ENCODE measurements at places on chromosomes 6 and 20.
A peak's percentile ranks its signal among the peaks of the same experiment; 100 is the strongest.

GRCh38 chr6:79808921-79809320 lies 138.4 kb downstream of the ELOVL4 start:
- no peak for DNase-seq

GRCh38 chr6:28336284-28337120 lies 554 bp upstream of the ZSCAN31 start:
- DNase-seq, result peak; percentile 47

GRCh38 chr20:5109276-5109675 lies 10.5 kb downstream of the PCNA start:
- no peak for DNase-seq

DNA sequence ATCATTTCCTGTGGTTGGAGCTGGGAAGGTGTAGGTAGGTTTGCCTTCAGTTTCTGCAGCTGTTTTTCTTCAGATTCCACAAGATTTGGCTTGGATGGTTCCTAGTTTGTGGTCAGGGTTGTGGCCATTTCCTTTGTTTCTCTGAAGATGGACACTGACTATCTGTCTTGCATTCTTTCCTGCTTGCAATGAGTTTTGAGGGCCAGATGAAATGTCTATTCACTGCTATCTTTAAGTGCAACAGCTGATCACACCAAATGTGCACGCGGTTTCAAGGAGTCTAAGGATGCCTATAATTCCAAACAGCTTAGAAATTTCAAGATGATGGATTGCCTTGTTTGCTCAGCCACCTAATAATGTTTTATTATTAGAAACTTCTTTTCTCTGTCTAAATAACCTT lies 28.4 kb downstream of the IL20RA start:
- no peak for DNase-seq

- DNase-seq, result no peak
Measured at GRCh38 chr6:31908791-31909190, 6.9 kb upstream of the ZBTB12 start.

- no peak for DNase-seq
Measured at GRCh38 chr6:136726837-136727557, 65.3 kb downstream of the MAP3K5 start.

- no peak for DNase-seq
Measured at GRCh38 chr20:45409521-45410272, 1.6 kb downstream of the DBNDD2 start.

DNA sequence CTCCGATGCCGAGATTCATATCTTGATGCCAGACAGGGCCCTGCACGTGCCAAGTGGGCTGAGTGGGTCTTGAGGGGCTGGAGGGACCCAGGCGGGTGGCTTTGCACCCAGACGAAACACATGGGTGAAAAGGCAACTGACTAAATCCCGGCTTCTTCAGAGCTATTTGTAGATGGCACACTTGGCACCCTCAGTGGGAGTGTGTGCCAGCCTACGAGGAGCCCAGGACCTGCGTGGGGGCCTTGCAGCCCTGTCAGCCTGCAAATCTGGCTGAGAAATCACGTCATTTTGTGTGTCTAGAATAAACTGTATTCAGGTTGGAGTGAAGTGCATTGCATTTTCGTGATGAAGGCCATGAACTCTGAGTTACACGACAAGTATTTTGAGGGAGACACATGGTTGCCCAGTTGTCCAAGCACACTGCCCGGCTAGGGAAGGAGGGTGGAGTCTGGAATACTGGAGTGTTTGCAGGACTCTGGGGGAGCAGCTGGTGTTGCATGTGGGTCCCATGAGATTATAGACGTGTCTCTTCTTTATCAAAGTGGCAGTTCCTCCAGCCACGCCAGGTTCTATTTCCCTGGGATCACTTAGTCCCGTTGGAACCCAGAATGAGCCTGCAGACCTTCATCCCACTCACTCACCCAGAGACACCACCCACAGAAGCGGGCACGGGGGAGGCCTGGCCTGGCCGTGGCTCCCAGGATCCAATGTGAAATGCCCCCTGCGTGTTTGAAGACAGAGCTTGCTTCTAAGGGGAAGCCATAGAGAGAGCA lies 60.2 kb downstream of the DLL1 start:
- DNase-seq, result no peak

GRCh38 chr20:61974357-61974665 lies 91.4 kb downstream of the TAF4 start:
- no peak for DNase-seq

GRCh38 chr6:101195588-101195987 lies 197.9 kb upstream of the GRIK2 start:
- no peak for DNase-seq

- no peak for DNase-seq
Measured at GRCh38 chr6:49198015-49198414, 265.0 kb downstream of the MMUT start.

DNA sequence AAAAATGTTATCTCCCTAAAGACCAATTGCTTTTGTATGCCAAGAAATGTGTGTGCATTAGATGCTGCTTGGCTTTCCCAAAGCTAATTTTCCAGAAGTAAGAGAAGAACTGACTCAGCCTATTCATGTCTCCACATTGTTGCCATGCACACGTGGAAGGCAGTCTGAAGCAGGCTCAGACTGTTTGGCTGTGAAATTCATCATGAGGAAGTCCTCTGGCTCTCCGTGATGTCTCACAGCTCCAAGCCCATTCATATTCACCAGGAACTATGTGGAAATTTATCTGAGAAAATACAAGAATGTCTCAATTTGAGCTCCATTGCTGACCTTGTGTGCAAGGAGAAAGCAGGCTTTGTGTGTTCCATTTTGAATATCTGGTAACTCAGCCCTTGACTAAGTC lies 1022.2 kb upstream of the GJE1 start:
- peak; percentile 53 for DNase-seq

DNA sequence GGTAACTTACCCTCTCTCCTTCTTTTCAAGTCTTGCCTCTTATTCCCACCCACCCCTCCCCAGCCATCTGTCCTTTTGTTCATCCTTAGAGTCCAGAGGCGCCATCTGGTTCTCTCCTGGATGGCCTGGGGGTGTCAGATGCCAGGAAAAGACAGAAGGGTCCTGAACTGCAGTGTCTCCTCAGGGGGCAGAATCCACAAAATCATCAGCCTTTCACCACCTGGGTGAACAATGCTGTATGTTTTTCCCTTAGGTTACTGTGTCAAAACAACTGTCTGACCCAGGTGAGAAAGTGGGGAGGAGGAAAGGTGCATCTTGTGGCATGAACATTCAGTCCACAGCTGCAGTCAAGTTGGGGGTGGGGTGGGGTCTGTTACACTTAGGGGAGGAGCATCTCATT lies 47.9 kb upstream of the FYN start:
- no peak for DNase-seq

GRCh38 chr6:166692723-166693302 lies 65.8 kb upstream of the RPS6KA2 start:
- DNase-seq, result no peak

DNA sequence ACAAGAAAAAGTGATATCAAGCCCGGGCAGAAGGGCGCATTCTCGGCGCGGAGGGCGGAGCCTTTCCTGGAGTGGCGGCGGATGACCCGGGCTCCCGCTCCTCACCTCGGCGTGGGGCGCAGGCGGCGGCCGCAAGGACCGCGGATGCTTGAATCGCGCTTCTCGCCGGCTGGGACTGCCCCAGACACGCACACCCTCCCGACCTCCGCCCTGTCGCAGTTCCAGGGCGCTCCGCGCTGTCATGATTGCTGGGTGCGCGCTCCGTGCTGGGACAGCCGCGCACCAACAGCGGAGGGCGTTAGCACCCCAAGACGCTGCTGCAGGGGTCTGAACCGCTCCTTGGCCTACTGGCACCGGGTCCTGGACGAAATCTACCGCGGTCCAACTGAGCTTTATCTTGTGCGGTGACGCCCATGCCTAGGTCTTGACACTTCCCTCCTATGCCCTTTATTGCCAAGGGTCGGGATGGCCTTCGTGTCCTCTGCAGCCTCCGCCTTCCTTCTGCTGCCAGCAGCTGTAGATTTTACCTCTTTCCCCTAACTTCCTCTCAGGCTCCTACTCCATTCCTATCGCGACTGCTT lies 43.3 kb downstream of the IRAK1BP1 start:
- DNase-seq, result no peak

DNA sequence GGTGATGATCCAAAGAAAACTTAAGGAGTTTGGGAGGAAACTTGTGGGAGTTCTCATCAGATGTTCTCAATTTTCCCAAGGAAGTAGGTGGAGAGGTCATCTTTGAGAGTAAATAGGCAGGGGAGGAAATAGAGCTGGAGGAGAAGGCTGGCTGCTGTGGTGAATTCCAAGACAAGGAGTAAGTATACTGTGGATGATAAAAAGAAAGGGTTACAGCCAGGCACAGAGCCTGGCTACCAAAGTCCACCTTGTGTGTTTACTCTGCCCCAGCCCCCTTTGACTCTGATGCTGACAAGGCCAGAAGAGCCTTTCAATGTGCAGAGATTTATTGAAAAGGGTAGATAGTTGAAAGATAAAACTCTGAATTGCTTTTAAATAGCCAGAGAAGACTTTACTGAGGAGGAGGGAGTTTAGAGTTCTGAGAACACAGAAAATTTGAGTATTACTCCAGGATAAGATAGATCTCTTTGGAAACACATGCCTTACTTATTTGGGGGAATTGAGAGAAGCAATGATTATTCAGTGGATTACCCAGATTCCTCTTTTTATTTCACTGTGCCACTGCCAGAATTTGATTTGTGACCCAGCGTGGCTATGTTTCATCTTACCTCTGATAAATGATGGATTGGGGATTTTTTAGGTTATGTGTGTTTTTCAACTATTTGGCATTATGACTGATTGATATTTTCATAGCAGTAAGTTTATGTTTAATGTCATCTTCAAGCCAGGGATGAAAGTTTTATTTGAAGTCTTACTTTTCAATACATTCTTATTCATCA lies 182.6 kb upstream of the JAG1 start:
- peak; percentile 70 for DNase-seq

GRCh38 chr6:37033255-37033654 lies 27.8 kb downstream of the FGD2 start:
- peak; percentile 27 for DNase-seq

GRCh38 chr20:24722586-24722985 lies 226.5 kb upstream of the CST7 start:
- DNase-seq, result no peak

- peak; percentile 71 for DNase-seq
Measured at GRCh38 chr20:24781418-24781980, 167.6 kb upstream of the CST7 start.

DNA sequence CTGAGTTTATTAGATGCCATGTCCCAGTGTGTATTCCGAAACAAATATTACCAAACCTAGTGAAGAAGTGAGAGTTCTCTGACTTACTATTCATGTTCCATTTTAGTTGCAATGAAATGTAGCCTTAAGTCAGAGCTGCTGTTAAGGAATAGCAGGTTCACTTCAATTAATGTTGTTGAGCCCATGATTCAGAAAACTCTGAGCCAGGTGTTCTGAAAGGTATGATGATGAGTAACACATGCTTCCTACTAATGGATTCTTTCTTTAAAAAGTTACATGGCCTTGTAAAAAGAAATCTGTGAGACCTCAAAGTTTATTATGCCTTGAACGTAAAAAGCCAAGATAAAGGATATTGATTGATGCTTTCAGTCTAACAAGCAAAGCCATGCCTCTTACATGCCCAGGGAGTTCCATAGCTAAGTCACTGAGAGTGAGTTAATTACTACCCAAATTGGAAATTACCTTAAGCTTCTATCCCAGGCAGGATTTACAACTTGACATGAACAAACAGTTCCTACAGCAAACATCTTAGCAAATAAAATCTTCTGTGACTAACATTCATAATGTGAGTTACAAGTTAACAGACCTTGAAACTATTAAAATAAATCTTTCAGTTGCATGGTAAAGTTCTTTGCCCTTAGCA lies 122.9 kb downstream of the AKAP7 start:
- DNase-seq, result no peak

DNA sequence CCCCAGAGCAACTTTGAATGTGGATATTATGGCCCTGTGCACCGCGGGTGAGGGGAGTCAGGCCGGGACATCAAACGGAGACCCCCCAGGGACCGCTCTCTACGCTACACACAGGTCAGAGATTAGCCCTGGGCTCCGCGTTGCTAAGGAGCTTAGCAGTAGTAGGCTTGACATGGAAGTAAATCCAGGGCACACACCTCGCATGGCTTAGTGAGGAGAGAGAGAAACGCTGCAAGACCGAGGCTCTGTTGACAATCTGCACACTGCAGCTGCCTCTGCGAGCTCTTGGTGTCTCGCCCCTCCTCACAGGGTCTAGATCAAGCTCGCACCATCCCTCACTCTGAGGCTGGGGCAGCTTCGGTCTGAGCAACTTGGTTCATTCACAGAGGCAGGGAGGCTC lies 116.1 kb upstream of the CDH4 start:
- no peak for DNase-seq

GRCh38 chr6:166563805-166564204 lies 22.7 kb downstream of the RAMACL start:
- no peak for DNase-seq

DNA sequence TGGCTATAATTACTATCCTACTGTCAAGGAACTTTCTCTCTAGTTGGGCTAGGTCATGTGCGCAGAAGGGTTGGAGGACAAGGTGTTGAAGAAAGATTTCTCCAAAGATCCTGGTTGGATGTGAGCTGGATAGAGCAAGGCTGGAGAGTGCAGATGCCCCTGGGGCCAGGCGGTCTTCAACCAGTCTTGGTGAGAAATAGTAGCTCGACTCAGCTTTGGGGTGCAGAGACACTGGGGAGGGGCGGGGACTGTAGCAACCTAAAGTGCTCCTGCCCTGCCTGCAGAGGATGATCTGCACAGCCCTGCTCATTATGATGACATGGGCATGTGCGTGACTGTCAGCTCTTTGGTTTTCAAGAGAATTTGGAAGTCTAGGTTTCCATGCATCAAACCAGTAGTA lies 35.9 kb downstream of the PHACTR3 start:
- DNase-seq, result no peak

DNA sequence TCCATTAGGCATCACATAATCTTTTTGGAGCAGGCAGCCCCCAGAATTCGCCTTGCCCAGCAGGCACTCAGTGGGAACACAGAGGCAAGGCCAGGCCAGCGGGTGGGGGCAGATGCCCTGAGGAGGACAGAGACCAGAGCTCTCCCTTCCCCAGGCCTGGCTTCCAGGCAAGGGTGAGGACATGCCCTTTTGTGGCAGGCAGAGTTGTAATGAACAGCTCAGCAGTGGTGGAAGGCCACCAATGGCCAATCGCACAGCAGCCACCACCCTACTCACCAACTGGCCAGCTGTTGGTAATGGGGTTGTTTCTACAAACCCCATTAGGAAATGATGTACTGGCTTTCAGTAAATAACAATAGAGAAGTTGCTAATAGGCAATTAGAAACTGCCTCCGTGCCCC lies 15.4 kb upstream of the DDO start:
- no peak for DNase-seq

- DNase-seq, result no peak
Measured at GRCh38 chr6:113818578-113818977, 38.6 kb upstream of the MARCKS start.

GRCh38 chr20:25249198-25249931 lies 1.5 kb downstream of the PYGB start:
- no peak for DNase-seq
